ENCODE measurements at places on chromosomes 7 and 10. TPM values are rescaled to one million over a fixed set of nuclear protein-coding genes. Genes with fewer than 3 reads are reported as not detected.

Gene AGBL3
- total RNA-seq = 1.4 TPM

Gene SFTPA1
- not detected for total RNA-seq

Gene CYP3A5
- total RNA-seq = under 0.01 TPM

Gene SPDYE2B
- total RNA-seq = not detected

Gene CALHM1
- not detected for total RNA-seq

Gene ZNF503
- total RNA-seq = 14.0 TPM

Gene AZGP1
- total RNA-seq = 1.00 TPM

Gene GRM3
- total RNA-seq = not detected

Gene CARD11
- not detected for total RNA-seq

Gene CROT
- 22.5 TPM for total RNA-seq

Gene CPEB3
- total RNA-seq = 0.77 TPM

Gene CALML5
- total RNA-seq = not detected

Gene ZPBP
- total RNA-seq = not detected

Gene FAM171A1
- 4.3 TPM for total RNA-seq

Gene TPST1
- 7.3 TPM for total RNA-seq

Data from melanocyte of skin (primary cell).